ENCODE measurements at places on chromosomes 13 and 19. TPM values are rescaled to one million over a fixed set of nuclear protein-coding genes. Genes with fewer than 3 reads are reported as not detected.

GRCh38 chr19:48469289-48469881, at the start of gene CYTH2:
TSS of gene CYTH2 (plus strand) at chr19:48469369. CDS start at chr19:48469508, 139 bp downstream.
- DNase-seq: peak; percentile 78

VSTM2B gene
- total RNA-seq: not detected

DNA sequence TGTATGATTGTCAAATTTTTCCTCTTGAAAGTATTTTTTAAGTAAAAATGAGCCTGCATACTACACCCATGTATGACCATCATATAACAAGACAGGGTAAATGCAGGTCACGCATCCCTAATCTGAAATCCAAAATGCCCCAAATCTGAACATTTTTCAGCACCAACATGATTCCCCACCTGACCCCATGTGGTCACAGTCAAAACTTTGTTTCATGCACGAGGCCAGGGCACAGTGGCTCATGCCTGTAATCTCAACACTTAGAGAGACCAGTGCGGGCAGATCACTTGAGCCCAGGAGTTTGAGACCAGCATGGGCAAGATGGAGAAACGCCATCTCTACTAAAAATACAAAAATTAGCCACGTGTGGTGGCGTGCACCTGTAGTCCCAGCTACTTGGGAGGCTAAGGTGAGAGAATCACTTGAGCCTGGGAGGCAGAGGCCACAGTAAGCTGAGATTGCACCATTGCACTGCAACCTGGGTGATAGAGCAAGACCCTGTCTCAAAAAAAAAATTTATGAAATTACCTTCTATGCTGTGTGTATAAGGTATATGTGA, 63.7 kb upstream of the NPAS1 start:
- DNase-seq: no peak

DNA sequence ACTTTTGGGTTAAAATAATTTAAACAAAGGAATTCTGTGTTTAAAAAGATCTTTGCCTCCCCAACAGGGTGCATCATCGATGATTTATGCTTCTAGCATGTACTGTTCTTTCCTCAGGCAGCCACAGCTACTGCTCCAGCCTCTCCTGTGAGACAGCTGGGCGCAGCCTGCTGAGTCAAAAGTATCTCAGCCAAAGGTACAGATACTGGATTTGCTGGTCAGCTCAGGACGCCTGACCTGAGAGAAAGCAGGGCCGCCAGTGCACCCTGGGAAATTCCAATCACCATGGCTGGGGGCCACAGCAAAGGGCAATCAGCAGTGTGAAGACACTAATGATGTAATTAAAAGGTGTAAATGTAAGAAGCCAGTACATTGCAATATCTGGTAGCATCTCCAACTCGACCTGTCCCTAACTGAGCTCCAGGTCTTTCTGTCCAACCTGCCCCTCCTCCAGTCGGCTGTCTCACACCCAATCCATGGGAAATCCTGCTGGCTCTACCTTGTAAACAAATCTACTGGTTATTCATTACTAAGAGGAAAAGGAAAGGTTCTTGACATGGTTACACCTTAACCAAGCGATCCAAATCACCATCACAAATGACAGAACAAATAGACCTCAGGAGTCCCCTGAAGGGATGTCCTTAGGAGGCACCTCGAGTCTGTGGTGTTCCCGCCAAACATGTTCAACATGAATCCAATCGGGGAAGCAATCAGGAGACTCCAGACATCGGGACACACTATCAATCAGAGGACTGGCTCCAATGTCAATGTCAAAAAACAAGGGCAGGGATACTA, 7.3 kb downstream of the OPA3 start:
- DNase-seq: peak; percentile 97

GRCh38 chr19:32357720-32358119, 12.3 kb downstream of the ZNF507 start:
- DNase-seq: no peak

ASF1B gene
- 169 TPM for total RNA-seq

DNA sequence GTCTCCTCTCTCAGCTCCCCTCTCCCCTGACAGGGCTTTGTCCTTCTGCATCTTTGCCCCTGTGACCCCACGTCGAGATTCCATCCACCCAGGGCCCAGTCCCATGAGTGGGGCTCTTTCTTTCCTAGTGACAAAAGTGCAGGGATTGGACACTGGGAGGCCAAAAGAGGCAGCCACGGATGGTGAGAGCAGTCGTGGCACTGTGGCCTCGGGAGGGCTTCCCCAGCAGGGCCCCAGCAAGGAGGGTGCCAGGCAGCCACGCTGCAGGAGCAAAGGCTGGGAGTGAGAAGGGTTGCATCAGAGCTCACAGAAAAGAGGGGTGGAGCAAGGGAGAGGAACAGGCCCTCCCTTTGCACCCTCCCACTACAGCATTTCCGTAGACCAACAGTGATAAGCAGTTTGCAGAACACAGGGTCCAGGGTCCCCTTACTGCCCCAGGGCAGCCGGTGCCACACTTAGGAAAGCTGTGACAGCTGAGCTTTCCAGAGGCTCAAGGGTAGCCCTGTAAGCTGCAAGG, 4.9 kb downstream of the ZSCAN1 start:
- no peak for DNase-seq

MAG gene
- not detected for total RNA-seq

DNA sequence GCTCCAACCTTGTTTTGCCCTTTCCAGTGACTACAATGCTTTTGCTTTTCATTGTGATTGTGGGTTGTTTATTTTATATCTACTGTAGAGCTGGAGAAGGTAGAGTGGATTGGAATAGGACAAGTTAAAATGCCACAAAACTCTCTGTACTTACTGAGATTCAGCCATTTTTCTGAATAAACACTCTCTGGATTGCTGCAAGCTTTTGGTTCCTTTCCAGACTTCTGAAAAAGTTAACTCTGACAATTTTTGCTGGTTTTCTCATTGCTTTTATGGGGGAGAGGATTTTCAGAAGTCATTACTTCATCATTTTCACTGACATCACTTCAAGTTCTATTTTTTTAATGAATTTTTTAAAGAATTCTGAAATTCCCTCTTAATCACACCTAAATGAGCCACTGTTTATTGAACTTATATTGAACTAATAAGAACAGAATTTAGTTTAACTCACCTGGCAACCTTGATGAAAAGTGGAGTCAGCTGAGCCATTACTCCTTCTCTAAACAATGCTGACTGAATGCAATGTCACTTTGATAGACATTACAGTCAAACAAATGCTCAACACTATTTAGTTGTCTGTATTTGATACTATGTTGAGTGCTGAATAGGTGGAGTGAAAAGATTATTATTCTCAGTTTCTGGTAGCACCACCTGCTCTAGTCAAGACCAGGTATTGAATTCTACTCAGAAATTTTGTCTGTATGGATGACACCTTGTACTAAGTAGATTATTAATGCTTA, 303.5 kb downstream of the DLEU7 start:
- DNase-seq: no peak

DNA sequence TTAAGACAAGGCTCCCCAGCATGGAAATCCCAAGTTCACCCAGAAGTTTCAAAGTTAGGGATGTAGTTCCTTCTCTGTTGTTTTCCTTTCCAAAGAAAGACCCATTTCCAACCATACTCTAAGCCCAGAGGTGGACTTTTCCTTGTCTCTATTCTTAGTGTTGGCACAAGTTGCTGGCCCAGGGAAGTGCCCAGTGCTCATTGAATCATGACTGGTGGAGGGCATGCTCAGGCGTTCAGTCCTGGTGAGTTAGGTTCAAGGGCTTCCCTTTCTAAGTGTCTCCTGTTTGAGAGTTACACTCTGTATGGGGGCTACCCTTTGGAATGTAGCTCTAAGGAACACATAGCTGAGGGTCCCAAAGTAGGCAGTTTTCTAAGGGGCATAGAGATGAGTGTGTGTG, 389.5 kb downstream of the KCNRG start:
- DNase-seq: no peak

GRCh38 chr13:92187378-92187989, 789.1 kb downstream of the GPC5 start:
- peak; percentile 8 for DNase-seq

- no peak for DNase-seq
Measured at GRCh38 chr19:51469162-51469561, 9.2 kb upstream of the CEACAM18 start.

CATSPERD gene
- total RNA-seq: not detected
